HuH-7.5 (cell line): ENCODE measurements at places on chromosomes 1 and 21.

DNA sequence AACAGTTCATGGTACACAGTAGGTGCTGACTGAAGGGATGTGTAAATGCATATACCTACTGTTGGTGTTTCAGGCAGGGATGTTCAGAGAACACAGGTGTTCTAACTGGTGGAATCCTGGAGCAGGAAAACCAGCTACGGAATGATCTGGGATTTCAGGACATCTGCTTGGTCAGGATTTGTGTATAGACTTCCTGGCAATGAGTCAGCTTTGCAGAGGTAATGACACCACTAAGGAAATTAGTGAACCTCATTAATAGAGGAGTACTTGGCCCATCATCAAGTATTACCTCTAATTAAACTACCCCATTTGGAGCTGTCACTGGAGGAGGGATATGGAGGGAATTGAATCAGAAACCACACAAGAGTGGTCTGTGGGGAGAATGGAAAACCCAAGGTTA, 7.3 kb downstream of the MRPL37 start:
- DNase-seq, result no peak

- peak; percentile 34 for DNase-seq
Measured at GRCh38 chr1:183318433-183318832, 99.7 kb downstream of the NMNAT2 start.

DNA sequence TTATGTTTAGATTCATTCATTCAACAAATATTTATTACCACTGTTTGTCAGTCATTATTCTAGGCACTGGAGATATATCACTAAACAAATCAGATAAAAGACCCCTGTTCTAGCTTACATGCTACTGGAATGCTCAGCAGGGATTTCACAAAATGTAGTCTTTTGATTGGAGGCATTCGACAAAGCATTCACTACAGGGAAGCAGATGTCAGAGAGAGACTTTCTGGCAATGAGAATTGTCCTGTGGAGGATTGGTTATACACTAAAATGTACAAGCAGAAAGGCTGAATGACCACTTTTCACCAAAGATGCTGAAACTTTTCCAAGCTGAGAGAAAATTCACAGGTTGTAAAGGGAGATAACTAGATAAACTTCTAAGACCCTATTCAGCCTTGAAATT, 57.7 kb downstream of the SCMH1 start:
- no peak for DNase-seq

DNA sequence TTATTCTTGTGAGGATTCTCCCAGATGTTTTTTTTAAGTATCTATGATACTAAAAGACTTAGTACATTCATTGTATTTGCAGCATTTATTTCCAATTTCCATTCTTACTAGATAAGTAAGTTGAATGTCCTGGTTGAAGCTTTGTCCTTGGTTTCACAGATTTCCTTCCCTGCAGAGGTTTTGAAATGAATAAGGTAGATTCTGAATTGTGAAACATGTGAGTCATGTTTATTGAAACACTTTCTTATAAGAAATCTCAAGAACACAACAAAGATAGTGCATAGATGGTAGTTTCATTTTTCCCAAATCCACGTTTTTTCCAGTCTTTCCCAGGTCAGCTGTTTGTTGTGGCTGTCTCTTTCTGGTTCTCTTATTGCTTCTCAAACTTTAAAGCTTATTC, 24.8 kb downstream of the GABPA start:
- no peak for DNase-seq

DNA sequence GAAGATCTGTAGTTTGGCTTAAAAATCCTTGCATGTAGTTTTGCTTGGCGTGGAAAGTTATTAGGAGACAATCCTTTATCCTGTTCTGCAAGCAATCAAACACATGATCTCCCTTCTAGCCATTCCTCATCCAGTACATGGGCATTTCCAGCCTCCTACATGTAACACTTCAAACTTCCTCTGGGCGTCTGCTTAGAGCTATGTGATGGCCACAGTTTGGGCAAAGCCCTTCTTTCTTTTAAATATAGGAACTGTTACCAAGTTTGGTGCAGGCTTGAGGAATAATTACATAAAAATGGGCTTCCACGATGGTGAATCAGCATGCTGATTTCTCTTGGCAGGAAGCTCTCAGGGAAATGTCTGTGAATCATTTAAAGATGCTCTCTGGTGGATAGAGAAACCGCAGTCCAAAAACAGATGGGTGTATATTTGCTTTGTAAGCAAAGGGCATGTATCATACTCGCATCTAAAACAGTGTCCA, 176.9 kb upstream of the FMN2 start:
- DNase-seq, result no peak

GRCh38 chr1:156069490-156070455, 8.8 kb downstream of the RAB25 start:
- no peak for DNase-seq

- no peak for DNase-seq
Measured at GRCh38 chr1:4836574-4836973, 182.2 kb downstream of the AJAP1 start.

- no peak for DNase-seq
Measured at GRCh38 chr1:241990040-241990439, 8.9 kb downstream of the MAP1LC3C start.

GRCh38 chr1:115838431-115839028, 2.4 kb downstream of the NHLH2 start:
- DNase-seq, result peak; percentile 34

GRCh38 chr21:37909936-37910335, 6.3 kb downstream of the KCNJ6 start:
- no peak for DNase-seq

- no peak for DNase-seq
Measured at GRCh38 chr1:186531561-186532165, 70.7 kb upstream of the PDC start.

GRCh38 chr1:235415008-235415904, 48.0 kb downstream of the TBCE start:
- DNase-seq, result peak; percentile 68

- DNase-seq, result no peak
Measured at GRCh38 chr1:19313961-19314882, 2.1 kb downstream of the SLC66A1 start.

DNA sequence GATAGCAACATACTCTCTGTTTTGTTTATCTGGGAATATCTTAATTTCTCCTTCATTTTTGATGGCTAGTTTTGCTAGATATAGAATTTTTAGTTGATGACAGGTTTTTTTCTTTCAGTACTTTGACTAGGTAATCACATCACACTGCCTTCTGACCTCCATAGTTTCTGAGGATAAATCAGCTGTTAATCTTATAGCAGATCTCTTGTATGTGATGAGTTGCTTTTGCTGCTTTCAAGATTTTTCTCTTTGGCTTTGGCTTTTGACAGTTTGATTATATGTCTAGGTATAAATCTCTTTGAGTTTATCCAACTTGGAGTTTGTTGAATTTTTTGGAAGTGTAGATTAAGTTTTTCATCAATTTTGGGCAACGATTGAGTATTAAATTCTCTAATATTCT, 142.6 kb downstream of the ZNF644 start:
- DNase-seq, result no peak

GRCh38 chr1:179016706-179017382, 8.8 kb upstream of the FAM20B start:
- peak; percentile 47 for DNase-seq

DNA sequence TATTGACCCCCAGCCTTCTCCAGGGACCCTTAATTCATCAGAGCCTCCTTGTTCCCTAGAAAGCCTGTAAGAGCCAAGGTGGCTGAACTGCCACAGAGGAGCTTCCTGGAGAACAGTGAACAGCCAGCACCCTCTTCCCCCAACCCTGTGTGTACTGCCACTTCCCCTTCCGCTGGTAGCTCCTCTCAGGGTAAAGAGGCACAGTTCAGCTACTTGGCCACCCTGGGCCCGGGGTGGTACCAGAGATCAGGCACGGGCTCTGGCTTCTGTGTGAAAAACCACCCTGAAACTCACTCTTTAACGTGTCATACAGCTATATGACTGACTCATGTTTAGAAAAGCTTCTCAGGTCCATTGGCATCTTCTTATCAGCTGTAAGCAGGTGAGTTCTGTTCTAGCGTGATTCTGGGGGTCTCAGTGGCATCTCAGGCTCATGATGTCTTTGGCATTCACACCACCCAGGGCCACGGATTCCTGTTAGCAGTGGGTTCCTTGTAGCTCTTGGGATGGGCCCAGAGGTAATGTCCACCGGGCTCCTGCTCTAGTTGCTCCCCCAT, 22.4 kb downstream of the ARMH1 start:
- no peak for DNase-seq

- peak; percentile 48 for DNase-seq
Measured at GRCh38 chr1:176949033-176949662, 215.4 kb downstream of the ASTN1 start.

GRCh38 chr1:28917757-28918118, 3.4 kb downstream of the EPB41 start:
- no peak for DNase-seq

DNA sequence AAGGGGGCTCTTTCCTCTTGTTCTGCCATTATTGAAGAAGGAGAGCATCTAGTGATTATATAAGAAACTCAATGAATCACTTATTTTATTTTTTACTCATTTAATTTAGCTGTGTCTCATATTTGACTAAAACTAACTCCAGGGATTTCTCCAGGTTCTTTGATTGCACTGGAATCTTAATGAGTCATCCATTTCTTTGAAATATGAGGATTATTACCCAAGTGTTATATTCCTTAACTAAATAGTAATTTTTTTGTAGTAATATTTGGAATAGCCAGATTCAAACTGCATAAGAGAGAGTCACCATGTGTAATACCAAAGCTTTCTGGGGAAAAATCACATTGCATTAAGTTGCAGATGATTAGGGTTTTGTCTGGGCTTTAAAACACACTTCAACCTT, 59.5 kb downstream of the NTMT2 start:
- DNase-seq, result no peak

DNA sequence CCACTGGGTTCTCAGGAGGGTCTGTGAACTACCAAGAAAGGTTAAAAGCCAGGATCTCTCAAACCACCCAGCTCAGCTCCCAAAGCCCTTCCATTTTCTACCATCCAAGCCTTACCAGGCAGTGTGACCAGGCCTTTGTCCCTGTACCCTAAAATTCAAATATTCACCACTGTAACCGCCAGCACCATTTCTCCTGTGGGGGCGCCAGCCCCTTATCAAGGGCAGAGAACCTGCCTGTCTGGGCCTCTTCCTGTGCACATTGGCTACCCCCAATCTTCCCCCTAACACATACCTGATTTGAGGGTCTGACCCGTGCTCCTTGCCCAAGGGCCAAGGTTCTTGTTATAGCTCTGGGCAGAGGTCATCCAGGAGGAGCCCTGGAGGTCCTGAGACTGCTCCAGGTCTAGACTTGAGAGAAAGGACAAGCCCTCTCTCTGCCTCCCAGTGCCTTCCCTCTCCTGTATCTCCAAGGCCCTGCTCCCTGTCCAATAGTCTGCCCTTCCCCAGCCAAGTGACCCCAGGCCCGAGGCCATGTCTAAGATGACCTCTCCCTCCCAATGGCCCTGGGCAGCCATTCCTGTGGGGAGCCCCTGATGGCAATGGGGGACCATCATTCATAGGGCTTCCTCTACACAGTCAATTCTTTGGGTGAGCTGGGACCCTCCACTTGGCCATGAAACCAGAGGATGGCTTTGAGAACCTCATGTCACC, 78.5 kb downstream of the FHAD1 start:
- no peak for DNase-seq

GRCh38 chr1:169348383-169349036, 19.1 kb downstream of the NME7 start:
- peak; percentile 13 for DNase-seq

- DNase-seq, result peak; percentile 47
Measured at GRCh38 chr21:41926117-41926806, 27.6 kb downstream of the C2CD2 start.

DNA sequence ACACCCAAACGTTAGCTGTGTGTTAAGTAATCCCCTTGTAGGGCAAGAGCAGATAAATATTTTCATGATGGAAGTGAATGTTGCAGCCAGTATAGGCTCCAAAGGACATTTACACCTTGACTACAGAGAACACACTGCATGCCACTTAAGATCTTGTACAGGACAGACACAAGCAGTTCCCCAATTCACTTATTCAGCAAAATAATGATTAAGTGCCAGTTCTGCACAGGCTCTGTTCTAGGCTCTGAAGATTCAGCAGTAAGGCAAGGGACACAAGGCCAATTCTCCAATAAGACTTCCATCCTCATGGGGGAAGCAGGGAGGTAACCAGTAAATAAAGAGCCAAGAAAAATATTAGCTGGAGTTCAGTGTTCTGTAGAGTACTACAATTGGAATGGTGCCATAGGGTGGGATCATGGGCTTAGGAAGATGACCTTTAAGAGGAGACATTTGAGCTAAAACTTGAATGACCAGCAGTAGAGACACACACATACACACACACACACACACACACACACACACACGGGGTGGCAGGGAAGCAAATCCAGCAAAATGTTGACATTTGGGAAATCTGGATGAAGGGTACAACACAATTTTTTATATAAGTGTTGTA, 199.9 kb upstream of the JUN start:
- DNase-seq, result no peak

DNA sequence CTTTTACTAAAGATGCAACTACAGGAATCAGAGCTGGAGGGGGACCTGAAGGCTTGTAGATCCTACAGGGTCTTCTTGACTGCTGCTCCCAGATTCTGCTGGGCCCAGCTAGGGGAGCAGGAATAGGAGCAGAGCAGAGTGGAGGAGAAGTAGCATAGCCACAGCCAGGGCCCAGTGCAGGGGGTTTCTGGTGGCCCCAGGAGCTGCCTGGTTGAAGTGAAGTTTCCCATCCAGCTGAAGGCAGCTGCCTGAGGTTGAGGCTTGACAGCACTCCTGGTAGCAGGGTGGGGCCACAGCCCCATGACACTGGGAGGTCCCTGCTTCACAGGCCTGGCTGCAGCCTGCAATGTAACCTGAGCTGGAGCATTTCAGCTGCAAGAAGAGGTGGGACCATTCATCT, 2.0 kb upstream of the INPP5B start:
- DNase-seq, result no peak

GRCh38 chr1:163085904-163086268, 16.7 kb downstream of the RGS4 start:
- no peak for DNase-seq

DNA sequence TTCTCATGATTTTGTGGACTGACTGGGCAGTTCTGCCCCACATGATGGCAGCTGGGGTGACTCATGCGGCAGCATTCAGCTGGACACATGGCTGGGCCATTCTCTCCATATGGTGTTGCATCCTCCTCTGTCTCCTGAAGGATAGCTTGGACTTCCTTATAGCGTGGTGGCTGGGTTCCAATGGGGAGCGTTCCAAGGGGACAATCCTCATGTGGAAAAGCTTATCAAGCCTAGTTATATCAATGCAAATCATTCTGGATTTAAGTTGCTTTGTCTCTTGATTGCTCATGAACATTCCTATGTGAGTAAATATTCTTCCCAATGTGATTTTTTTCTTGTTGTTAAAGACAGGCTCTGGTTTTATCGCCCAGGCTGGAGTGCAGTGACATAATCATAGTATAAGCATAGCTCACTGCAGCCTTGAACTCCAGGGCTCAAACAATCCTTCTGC, 13.2 kb upstream of the SLC2A1 start:
- DNase-seq, result no peak

GRCh38 chr1:230139315-230139714, 72.3 kb downstream of the GALNT2 start:
- no peak for DNase-seq

- no peak for DNase-seq
Measured at GRCh38 chr1:70863239-70863638, 184.4 kb downstream of the PTGER3 start.
